ENCODE measurements at places on chromosomes 6 and 20.
A peak's percentile ranks its signal among the peaks of the same experiment; 100 is the strongest.

DNA sequence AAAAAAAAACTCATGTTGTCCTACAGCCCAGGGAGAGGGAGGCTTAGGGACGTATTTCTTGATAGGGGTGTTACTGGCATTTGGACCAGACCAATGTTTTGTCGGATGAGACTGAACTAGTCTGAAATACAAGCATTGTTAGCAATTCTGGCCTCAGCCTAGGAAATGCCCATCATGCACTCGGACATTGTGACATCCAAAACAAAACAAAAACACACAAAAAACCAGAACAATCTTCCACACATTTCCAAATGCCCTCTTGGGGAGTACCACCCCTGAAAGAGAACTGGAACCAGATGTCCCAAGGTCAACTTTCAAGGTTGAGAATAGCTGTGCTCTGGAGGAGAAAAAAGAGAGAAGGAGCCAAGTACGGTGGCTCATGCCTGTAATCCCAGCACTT, 299.1 kb upstream of the JARID2 start:
- no peak for DNase-seq

- no peak for DNase-seq
Measured at GRCh38 chr6:81785377-81785776, 32.9 kb upstream of the TENT5A start.

- peak; percentile 59 for DNase-seq
Measured at GRCh38 chr6:44504301-44504791, 116.8 kb downstream of the CDC5L start.

GRCh38 chr6:22883061-22883717, 313.8 kb downstream of the HDGFL1 start:
- DNase-seq, result no peak

DNA sequence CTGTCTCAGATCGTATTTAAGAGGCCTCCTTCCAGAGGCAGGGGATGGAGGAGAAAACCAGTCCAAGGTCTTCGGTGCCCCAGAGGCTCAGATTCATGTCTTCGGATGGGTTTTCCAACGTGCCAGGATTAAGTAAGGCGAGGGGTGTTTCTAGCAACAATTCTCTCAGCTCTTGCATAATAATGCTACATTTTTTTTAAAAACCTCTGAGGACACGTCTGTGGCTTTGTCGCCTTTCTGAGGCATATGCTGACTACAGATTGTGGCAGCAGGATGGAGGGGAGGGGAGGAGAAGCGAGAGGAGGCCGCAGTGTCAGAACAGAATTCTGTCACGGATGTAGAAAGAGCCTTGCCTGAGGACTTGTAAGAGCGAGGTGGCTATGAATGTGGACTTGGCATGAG, 17.7 kb upstream of the CCDC167 start:
- no peak for DNase-seq

- no peak for DNase-seq
Measured at GRCh38 chr6:114344971-114345275, 2.1 kb upstream of the HS3ST5 start.

DNA sequence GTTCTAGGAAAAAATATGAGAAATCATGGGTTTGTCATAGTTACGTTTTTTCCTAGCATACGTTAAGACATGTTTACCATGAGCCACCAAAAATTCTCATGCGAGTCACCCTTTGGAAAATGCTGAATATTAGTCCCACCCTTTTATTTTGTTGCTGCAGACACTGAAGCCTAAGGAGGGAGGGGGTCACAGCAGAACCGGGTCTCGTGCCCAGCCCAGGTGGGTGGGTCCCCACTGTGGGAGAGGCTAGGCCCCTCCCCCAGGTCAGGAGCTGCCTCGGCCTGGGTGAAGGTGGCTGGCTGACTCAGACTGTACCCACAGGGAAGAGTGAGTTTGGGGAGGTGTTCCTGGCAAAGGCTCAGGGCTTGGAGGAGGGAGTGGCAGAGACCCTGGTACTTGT, 26.2 kb upstream of the SRF start:
- no peak for DNase-seq

GRCh38 chr6:166143011-166143410, 24.6 kb downstream of the TBXT start:
- no peak for DNase-seq

GRCh38 chr6:5146398-5146797, 61.3 kb downstream of the PPP1R3G start:
- DNase-seq, result no peak

DNA sequence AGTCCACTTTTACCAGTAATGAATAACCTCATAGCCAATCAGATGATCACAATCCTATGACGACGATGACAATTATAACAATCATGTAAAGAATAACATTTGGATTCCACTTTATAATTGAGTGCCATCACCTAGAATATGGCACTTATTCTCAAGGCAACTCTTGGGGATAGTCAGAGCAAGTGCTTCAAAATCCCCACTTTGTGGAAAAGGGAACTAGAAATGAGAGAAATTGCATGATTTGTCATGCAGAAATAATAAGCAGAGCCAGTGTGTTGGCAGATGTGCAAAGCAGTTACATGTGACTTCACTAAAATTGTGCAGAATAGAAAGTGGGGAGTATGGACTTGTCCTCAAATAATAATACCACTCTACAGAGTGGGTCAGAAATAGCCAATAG, 41.3 kb downstream of the FRK start:
- DNase-seq, result no peak

Measured in astrocyte of the spinal cord (primary cell).